GM12891 (cell line): ENCODE measurements at places on chromosomes 2 and 18.
A peak's percentile ranks its signal among the peaks of the same experiment; 100 is the strongest.

DNA sequence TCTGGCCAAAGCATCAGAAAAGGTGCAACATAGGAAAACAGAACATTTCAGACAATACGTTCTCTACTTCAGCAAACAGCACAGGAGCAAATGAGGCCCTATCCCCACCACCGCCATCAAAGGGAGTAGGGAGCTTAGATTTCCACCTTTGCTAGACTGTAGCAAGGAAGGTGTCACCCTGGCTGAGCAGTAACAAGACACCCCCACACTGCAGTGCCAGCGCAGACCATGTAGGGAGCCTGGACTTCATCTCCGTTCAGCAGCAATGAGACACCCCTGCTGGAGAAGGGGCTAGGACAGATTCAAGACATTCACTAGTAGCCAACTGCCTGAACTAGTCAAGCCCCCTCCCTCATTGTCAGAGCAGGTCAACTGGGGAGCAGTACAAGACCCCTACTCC, 160.1 kb upstream of the CBLN2 start:
- DNase-seq: no peak

- DNase-seq: no peak
Measured at GRCh38 chr2:48449073-48449840, 80.7 kb upstream of the STON1 start.

GRCh38 chr18:79857082-79857671, 59.4 kb downstream of the KCNG2 start:
- DNase-seq: no peak

GRCh38 chr2:143584936-143585335, 455.7 kb downstream of the ARHGAP15 start:
- no peak for DNase-seq

DNA sequence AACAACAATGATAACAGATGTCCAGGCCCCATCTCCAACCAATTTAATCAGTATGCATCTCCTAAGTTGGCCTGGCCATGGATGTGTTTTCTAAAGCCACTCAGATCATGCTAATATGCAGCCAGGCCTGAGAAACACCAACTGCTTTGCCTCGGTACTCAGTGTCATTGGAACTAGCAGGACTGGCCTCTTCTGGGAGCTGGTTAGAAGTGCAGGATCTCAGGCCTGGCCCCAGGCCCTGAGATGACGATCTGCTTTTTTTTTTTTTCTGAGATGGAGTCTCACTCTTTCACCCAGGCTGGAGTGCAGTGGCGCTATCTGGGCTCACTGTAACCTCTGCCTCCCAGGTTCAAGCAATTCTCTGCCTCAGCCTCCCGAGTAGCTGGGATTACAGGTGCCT, 69.1 kb downstream of the IRS1 start:
- DNase-seq: no peak

- no peak for DNase-seq
Measured at GRCh38 chr18:42915299-42915698, 200.2 kb downstream of the RIT2 start.

DNA sequence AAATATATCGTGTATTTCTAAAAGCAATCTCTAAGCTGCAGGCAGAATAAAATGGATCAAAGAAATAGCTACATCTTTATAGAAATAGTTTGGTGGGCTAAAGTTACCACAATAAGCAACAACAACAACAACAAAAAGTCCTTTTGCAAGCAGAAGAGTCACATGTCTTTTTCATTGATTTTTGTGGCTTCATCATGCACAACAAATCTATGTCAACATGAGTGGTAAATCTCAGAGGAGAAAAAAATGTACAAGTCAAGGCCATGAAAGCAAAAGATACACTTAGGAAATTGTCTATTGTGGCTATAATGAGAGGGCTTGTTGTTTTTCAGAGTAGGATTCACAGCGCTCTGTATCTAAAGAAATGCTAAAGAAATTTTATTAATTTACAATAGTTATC, 269.7 kb downstream of the GRB14 start:
- no peak for DNase-seq

GRCh38 chr18:4453874-4454536, 1.1 kb downstream of the DLGAP1 start:
- no peak for DNase-seq

DNA sequence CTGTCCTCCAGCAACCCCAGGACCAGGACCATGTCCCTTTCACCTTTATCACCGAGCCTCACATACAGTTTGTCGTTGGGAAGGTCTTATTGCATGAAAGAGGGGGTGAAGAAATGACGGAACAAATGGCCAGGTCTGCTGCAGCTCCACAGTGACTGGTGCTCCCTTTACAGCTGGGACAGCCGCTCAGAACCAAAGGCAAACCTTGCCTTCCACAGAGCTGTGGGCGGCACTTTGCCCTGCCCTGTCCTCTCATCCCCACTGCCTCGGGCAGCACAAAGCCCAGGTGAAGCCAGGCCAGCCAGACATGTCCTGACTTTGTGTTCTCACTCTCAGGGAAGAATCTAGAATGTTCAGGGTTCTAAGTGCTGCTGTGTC, 961 bp downstream of the GPR55 start:
- DNase-seq: no peak

- DNase-seq: no peak
Measured at GRCh38 chr2:3703757-3704355, 481 bp downstream of the DCDC2C start.

GRCh38 chr18:43776997-43777396, 499.7 kb upstream of the SYT4 start:
- no peak for DNase-seq

- no peak for DNase-seq
Measured at GRCh38 chr2:100274076-100274475, 48.2 kb downstream of the LONRF2 start.

DNA sequence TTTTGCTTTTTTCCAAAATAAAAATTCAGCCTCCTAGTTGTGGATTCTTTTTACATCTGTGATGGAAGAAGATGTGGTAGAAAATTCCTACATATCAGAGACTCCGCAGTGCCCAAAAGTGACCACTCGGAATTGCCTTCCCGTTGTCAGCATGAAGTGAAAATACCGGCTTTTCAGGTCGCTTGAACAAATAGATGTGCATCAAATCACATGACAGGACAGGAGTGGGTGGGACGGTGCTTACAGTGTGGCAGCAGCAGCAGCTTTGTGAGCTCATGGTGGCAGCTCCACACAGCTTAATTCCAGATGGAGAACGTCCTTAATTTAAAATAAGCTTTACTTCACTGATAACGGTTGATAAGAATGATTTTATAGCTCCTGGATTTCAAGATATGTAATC, 20.3 kb downstream of the SALL3 start:
- no peak for DNase-seq

GRCh38 chr18:71784777-71785176, 759.4 kb downstream of the CBLN2 start:
- no peak for DNase-seq

DNA sequence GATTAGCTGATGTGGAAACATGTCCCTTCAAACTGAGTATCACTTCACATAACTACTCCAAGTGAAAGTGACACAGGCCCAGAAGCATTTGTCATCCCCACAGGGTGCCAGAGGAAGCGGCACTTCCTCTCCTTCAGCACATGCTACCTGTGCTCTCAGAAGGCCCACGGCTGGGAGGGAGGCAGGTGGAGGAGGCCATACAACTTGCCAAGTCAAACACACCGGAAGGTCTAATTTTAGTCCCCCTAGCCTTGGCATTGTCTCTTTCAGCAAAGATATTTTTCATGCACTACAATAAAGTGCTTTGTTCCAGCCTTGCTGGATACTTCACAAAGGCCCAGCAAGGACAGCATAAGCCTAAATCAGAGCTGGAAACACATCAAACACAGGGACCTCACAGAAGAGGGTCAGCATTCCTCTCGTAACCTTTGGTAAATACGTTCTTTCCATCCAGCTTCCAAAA, 38.0 kb downstream of the VSNL1 start:
- DNase-seq: peak; percentile 15

DNA sequence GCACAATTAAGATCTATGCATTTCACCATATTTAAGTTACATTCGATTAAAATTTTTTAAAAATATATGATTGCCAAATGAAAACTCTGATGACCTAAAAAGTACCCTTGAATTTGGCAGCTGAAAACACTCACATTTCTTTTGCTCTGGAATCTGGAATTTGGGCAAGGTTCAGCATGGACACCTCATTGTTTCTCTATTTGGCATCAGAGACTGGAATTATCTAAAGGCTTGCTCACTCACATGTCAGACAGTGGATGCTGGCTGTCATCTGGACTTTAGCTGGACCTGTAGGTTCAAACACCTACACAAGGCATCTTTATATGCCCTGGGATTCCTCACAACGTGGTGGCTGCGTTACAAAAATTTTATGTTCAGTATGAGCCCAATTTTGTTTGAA, 16.1 kb downstream of the MBOAT2 start:
- DNase-seq: no peak

- no peak for DNase-seq
Measured at GRCh38 chr2:128651000-128651399, 332.3 kb upstream of the HS6ST1 start.

DNA sequence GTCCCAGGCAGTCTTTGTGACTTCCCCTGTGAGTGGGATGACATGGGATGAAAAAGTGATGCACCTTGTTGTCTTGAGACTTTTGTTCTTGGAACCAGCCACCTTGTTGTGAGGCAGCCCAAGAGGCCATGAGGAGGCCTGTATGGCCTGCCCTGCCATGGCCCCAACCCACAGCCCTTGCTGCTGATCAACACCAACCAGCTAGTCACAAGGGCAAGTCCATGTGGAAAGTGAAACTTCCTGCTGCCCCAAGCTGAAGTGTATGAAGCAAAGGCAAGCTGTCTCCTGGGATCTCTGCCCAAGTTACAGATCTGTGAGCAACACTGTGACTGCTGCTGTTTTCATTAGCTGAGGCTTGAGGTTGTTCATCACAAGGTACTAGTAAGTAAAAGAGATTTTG, 21.6 kb downstream of the TMEM18 start:
- no peak for DNase-seq

- DNase-seq: no peak
Measured at GRCh38 chr2:212752730-212753351, 214.2 kb upstream of the ERBB4 start.

GRCh38 chr2:83517727-83518368, 941.2 kb downstream of the SUCLG1 start:
- DNase-seq: no peak

DNA sequence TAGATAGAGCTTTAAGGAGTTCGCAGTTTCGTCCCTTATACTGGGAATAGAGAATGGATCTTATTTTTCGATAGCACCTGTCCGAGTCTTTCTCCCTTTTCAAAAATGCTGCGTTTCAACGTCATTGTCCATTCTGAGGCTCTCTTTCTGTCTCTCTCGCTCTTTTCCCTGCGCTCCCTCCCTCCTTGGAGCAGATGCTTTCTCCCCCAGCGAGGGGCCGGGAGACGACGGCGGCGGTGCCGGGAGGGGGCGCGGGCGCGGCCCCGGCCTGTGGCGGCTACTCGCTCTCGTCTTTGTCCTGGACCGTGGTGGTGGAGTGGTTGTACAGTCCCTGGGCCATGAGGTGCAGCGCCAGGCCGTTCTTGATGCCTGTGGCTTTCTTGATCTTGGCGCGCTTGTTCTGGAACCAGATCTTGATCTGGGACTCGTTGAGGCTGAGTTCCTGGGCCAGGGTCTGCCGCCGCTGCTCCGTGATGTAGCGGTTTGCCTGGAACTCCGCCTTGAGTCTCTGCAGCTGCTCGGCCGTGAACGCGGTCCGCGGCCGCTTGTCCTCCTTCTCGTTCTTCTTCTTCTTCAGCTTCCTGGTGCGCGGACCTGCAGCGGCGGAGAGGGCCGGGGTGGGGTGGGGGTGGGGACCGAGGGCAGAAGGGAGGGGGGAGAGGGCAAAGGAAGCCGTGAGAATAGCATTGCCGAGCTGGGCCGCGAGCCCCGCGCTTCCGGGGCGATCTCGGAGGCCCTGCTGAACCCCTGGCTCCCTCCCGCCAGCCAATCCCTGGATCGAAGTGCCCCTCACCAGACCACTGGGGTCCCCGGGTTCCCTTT, 4.6 kb downstream of the EN1 start:
- no peak for DNase-seq

DNA sequence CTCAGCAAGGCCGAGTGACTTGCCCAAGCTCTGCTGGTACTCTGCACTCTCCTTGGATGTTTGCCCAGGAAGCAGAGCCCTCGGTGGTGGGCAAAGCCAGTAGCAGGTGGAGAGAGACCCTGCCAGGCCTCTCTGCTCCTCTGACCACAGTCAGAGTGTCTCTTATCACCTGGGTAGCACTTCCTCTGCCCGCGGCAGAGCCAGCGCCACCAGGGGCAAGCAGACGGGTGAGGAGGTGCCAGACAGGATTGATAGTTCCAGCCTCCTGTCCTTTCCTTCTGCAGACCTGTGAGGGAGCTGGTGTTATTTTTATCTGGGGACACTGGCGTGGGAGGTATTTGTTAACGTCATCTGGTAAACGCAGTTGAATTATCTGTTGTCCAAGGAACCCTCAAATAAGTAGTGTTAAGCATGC, 152.9 kb downstream of the SMAD7 start:
- DNase-seq: no peak

GRCh38 chr18:3538456-3538855, 88.5 kb downstream of the TGIF1 start:
- no peak for DNase-seq

GRCh38 chr2:67215214-67216055, 181.7 kb upstream of the ETAA1 start:
- DNase-seq: no peak

- peak; percentile 37 for DNase-seq
Measured at GRCh38 chr18:32271672-32272208, 81.9 kb downstream of the MEP1B start.
